Activated CD4-positive, alpha-beta T cell treated with anti-CD3 and anti-CD28 coated beads for 36 hours (primary cell): ENCODE measurements at places on chromosomes 3 and 15.

DNA sequence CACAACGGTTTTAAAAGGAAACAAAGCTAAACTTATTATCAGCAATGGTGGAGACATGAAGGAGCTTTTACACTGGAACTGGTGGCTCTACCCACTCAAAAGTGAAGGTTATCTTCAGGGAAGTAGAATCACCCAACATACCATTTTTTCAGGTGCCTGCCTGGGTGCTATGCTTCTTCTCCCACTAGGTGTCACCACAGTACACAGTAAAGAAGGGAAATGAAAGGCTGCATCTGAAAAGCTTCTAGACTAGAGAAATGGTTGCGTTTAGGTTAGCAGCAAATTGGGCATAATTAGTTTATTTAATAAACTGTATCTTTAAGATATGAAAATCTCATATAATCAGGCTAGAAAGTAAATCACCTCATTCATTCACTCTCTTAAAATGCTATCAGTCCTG is 47.0 kb upstream of the SELENOK start:
- peak; percentile 45 for DNase-seq

DNA sequence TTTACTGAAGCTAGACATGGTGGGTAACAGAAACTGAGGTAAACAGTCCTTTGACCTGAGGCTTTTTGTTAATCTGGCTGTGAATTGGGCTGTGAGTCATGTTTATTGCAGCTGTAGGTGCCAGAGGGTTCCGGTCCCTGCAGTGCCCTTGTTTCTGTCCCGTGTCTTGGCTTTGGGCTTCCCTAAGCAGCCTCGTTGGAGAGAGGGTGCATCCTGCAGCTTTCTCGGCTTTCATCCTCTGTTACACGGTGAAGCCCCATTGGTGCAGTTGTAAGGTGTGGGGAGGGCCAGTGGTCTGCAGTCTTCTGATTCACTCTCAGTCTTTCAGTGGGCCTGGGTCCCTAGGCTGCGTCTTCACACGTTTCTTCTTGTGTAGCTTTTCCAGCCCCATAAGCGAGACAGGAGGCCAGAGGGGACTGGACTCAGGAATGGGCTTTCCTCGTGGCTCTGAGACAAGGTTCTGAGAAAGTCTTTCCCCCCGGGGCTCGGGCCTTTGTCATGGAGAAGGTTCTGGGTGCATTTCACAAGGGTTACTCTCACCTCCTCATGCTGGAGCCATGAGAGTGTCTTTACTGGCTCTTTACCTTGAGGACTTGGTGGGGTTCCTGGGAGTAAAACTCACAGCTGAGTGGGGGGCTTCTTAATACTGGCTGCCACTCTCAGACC is 33.1 kb downstream of the ASB7 start:
- DNase-seq: no peak

GRCh38 chr15:59687836-59688235 is 1.3 kb downstream of the BNIP2 start:
- DNase-seq: peak; percentile 46

GRCh38 chr3:105493305-105493892 is 126.7 kb downstream of the ALCAM start:
- DNase-seq: no peak
